PC-9 (cell line): ENCODE measurements at places on chromosomes 4 and X.

DNA sequence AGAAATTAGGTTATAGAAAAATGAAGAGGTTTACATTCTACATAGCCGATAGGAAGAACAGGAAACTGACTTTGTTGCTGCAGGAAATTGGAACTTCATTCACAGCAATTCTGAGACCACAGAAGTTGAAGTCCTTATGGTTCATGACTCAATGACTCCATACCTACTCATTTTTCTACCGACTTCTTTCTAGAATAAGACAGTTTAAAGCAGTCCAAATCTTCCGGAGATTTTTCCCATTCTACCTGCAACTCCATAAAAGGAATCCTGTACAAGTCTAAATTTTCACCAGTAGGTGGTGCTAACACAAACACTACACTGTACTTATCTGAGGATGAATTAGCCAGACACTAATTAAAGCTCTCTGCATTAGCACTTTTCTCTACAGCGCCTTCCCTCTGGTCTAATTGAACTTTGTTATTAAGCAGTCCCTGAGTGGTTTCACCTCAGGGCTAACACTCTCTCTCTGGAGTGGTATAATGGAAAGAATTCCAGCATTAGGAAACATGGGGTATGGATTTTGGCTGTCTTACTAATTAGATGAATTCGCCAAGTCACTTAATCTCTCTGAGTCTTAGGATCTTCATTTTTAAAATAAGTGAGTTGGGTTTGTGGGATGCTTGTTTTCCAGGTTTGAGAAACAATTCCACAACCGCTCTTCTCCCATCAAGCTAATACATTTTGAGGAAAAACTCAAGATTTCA, 167.9 kb downstream of the SMIM20 start:
- peaks cover 26% of the 10 kb centered on the region for H3K4me1 ChIP-seq
- no peak overlapping the region for H3K4me3 ChIP-seq
- DNase-seq: no peak
- no peaks in the 10 kb centered on the region for H3K27me3 ChIP-seq
- H3K36me3 ChIP-seq: no peaks in the 10 kb centered on the region
- H3K27ac ChIP-seq: no peak overlapping the region

DNA sequence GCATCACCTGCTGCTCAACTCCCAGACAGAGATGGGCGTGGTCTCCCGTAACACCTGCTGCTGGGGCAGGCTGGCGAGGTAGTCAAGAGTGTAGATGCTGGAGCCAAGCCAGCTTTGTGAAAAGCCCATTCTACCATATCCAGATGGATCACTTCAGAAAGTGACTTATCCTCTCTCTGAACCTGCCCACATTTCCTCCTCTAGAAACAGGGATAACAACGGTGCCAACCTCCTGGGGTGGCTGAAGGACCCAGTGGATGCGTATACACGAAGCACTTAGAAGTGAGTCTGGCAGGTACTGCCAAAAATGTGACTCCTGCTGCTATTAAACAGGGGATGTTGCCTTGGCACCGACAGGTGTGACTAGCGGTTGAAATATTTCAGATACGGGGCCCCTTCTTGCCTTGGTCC, 95.8 kb downstream of the SORBS2 start:
- no peak for DNase-seq
- H3K27me3 ChIP-seq: no peaks in the 10 kb centered on the region

- H3K27me3 ChIP-seq: no peaks in the 10 kb centered on the region
- H3K4me1 ChIP-seq: peaks cover 5% of the 10 kb centered on the region
- H3K27ac ChIP-seq: peak overlapping the region; percentile 91
- no peaks in the 10 kb centered on the region for H3K36me3 ChIP-seq
- H3K4me3 ChIP-seq: no peak overlapping the region; the same call in 1 of the 2 replicates
- DNase-seq: no peak
These were observed 305.3 kb downstream of the TRIML1 start for GRCh38 chr4:188444500-188444899.

- peaks cover 46% of the 10 kb centered on the region for H3K4me1 ChIP-seq
- peak overlapping the region; percentile 95 for H3K27ac ChIP-seq
- peaks cover 11% of the 10 kb centered on the region; the same call in 1 of the 2 replicates for H3K36me3 ChIP-seq
- H3K4me3 ChIP-seq: peak overlapping the region; percentile 45; the same call in 1 of the 2 replicates
These were observed 13.1 kb downstream of the TAB3 start for GRCh38 chrX:30875957-30876356.

DNA sequence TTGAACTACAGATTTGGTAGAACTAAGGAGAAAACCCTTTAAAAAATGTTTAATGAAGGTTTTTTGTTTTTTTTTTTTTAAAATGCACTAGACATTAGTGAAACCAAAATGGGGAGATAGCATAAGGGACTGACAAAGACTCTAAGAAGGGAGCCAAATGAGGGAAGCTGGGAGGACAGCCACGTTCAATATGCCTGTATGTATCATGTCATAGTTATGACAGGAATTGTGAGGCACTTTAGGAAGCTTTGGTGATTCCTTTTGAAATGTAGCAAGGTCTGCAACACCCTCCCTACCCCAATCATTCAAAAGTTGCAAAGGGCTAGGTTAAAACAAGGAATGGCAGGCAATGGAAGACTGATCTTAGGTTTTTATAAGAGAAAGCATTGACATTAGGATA, 526.0 kb downstream of the TLL1 start:
- no peaks in the 10 kb centered on the region for H3K4me1 ChIP-seq
- no peak overlapping the region for H3K27ac ChIP-seq
- no peak for DNase-seq
- H3K36me3 ChIP-seq: no peaks in the 10 kb centered on the region
